ENCODE measurements at places on chromosomes 6 and 20. TPM values are rescaled to one million over a fixed set of nuclear protein-coding genes. Genes with fewer than 3 reads are reported as not detected.

GRCh38 chr6:95091823-95092436 lies 485.4 kb upstream of the MANEA start:
- DNase-seq: peak; percentile 74

- peak; percentile 32 for DNase-seq
Observed at GRCh38 chr6:111175109-111175508, 87.8 kb downstream of the SLC16A10 start.

GRCh38 chr20:48629960-48630315 lies 197.9 kb downstream of the PREX1 start:
- no peak for DNase-seq

Gene HLA-DOB
- total RNA-seq: 0.09 TPM

DNA sequence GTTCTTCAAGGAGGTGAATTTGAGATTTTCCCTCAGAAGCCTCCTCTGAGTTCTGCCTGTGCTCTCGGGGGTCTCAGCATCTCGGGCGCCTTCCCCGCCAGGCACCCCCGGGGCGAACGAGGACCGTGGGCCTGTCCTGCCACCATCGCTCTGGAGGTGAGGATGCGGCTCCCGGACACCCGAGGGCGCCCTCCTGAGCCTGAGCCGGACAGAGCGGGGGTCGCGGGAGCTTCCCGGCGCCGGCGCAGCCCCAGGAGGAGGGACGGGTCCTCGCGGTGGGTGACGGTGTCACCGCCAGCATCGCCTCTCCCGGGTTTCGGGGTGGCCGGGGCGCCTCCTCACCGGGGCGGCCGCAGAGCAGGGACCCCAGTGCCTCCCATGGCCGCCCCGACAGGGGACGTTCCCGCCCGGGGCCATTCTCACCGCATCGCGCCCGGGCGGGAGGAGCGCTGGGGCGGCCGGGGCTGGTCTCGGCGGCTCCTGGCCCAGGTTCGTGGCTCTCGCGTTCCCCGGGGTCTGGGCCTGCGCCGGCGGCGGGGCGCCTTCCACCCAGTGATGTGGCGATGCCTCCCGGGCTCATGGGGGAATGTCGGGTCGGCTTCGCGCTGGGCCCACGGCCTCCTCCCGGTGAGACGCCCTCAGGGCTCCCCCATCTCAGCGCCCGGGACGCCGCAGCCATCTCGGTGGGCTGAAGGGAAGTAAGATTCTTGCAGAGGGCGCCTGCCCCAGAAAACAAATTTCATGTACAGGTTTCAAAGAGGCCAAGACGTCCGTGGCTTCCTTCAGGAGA lies 210.5 kb downstream of the ERMARD start:
- peak; percentile 55 for DNase-seq

GRCh38 chr20:54123587-54124180 lies 50.1 kb downstream of the CYP24A1 start:
- no peak for DNase-seq

DNA sequence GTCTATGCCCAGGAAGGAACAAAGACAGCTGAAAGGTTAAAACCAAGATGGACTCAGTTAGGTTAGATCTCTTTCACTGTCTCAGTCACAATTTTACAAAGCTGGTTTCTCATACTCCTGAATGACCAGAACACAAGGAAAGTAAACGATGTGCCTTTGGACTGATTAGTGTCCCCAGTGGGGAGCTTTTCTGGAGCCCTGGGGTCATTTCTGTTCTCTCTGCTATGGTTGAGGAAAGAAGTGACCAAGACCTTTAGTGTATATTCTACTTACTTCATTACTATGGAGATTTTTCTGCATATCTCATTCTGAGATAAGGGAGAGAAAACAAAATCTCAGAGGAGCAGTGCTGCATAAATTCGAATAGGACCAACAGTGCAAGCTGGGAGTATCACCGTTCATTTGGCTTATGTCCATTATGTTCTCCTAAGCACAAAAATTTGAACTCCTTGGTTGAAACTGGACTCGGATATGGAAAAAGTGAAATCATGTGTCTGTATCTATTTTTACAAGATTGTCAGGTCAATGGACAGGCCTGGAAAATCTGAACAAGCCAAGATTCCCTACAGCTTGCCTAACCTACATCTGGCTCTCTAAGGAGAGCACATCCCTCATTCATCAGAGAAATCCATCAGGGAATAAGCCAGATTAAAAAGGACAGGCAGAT lies 34.4 kb upstream of the ENPP1 start:
- DNase-seq: peak; percentile 97
